NCI-H345 (cell line): ENCODE measurements at places on chromosomes 3 and 15.

- no peak for DNase-seq
These were observed 86.2 kb downstream of the NPAP1 start for GRCh38 chr15:24761704-24762302.

DNA sequence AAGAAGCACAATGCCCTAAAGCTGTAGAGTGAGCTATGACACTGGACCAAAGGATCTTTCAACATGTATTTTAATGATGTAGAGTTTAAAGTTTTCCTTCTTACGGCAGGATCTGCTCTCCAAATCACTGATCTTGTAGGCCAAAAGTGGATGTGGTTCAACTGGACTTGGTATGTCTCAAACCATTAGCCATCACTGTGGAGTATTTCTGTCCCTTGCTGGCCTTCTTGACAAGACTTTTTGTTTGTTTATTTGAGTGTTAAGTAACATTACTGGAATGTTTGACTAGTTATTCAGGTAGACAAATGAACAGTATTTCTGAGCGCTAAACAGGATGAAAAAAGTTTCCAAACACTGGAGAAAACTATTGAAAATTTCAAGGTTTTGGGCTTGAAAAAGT is 472.7 kb upstream of the CFAP20DC start:
- no peak for DNase-seq

DNA sequence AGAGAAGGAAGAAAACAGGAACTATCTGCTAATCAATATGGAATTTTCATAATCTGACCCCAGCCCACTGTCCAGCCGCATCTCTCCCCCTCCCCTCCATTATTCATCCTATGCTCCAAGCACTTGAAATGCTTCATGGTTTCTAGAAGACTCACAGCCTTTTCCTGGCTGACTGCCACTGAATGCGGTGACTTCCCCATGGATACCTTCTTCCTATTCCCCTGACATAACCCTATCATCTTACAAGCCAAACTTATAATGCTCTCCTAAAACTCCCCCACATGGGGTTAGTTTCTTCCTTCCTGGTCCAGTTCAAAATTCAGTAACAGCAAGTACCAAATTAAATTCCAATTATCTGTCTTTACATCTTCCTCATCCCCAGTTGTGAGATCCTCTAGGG is 31.2 kb upstream of the PTX3 start:
- DNase-seq = no peak

DNA sequence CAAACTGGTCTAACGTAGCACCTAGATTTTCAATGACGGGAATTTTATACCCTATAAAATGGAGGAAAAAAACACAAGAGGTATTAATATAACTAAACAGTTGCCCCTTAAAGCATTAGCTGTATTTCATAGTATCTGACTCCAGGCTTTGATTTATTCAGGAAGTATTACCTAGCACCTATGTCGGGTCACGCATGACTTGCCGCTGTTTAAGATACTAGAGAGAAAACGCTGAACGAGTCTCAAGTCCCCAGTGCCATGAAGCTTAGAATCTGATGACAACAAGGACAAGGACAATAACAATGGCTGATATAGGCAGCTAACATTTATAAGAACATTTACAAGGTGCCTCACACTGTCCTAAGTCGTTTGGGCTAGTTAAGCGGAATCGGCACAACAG is 1.9 kb downstream of the SNRPA1 start:
- DNase-seq = no peak

DNA sequence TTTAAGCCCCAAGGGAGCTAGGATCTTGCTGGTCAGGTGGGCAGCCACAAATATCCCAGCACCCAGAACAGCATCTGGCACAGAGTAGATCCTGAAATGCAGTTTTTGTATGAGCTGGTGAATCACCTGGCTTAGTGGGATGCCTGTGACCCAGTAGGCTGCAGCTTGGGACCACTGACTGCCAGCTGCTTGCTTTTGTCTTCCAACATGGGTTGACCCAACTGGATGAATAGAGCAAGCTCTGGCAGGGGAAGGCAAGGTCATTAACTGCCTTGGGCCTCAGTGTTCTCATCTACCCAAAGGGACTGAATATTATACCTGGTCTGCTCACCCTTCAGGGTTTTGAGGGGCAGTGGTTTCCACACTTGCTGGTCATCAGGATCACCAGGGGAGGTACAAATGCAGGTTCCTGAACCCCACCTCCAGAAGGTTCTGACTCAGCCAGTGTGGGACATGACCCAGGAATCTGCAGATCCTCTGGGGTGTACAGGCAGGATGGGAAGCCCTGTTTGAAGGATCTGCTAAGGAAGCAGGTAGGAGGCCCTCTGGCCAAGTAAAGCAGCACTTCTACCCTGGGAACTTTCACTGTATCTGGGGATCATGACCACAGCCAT is 55.4 kb downstream of the ITGA11 start:
- no peak for DNase-seq

GRCh38 chr15:41603941-41604911 is 45.2 kb downstream of the TYRO3 start:
- DNase-seq = peak; percentile 39

DNA sequence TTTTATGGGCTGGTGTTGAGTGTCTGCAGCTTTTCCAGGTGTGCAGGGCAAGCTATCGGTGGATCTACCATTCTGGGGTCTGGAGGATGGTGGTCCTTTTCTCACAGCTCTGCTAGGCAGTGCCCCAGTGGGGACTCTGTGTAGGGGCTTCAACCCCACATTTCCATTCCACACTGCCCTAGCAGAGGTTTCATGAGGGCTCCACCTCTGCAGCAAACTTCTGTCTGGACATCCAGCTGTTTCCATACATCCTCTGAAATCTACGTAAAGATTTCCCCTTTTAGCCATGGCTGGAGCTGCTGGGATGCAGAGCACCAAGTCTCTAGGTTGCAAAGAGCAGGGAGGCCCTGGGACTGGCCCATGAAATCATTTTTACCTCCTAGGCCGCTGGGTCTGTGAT is 11.6 kb downstream of the RFX7 start:
- no peak for DNase-seq

DNA sequence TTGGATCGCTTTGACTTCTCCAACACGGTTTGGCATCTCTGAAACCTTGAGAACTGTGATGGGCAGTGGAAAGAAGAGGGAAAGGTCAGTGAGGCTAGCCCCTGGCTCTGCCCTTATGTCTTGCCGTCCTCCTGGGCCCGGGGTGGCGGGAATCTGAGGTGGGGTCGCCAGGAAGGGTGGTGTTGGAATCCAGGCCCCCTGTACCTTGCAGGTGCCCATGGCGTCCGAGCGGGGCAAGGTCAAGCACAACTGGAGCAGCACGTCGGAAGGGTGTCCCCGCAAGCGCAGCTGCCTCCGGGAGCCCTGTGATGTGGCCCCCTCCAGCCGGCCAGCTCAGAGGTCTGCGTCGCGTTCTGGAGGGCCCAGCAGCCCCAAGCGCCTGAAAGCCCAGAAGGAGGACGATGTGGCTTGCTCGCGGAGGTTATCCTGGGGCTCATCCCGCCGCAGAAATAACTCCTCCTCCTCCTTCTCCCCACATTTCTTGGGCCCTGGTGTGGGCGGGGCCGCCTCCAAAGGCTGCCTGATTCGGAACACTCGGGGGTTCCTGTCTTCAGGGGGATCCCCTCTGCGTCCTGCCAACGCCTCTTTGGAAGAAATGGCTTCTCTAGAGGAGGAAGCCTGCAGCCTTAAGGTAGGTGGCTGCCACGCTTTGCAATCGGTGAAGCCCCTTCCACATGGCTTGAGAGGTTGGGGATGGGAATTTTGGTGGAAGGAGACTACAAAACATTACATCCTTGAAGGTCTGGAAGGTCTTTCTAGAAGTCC is 907 bp downstream of the TATDN2 start:
- no peak for DNase-seq

DNA sequence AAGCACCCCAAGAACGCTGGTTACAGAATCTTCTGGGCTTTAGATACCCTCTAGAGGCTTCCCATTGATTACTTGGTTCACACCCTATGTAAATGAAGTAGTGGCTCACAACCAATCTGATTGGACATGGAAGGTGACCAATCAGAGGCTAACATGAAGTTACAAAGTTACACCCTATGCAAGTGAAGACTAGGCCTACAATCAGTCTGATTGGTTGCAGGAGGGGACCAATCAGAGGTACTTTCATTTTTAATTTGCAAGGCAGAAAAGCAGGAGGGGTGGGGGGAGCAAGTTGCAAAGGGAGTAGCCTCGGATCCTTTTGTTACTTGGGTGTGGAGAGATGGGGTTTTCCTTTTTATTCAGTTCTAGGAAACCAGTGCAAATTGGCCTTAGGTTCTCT is 11.1 kb upstream of the RTP2 start:
- DNase-seq = no peak

GRCh38 chr3:59040902-59041301 is 8.9 kb downstream of the CFAP20DC start:
- no peak for DNase-seq

- no peak for DNase-seq
These were observed 30.6 kb upstream of the GPR160 start for GRCh38 chr3:170007031-170007663.

DNA sequence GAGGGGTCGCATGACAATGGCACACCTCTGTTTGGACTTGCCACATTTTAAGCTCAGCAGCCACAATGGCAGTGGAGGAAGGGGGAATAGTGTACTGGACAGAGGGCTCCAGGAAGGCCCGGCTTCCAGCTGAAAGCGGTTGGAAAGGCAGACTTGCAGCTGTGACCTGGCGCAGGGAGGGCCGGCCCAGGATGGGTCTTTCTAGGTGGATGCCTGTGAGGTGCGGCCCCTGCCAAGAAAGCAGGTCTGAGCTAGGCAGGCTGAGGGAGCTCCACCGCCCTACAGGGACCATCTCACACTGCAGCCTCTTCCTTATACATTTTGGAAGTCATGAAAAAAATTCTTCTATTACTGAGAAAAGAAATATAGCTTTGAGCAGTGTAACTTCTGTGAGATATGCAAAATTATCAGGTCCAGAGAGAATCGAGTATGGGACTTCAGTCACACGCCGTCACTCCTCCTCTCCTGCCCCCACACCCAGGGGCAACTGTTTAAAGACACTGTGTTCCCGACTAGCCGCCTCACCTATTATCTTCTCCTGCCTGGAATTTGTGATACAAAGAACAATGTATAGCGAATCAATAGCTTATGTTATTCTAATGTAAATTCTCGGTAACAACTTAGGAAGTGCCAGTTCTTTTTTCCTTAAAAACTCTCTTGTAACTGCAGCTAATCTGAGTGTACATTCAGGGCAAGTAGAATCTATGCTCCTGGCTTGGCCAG is 331.0 kb downstream of the OCA2 start:
- no peak for DNase-seq
